ENCODE measurements at places on chromosomes 4 and X.

- no peak for DNase-seq
Observed at GRCh38 chr4:87416965-87417364, 5.4 kb upstream of the NUDT9 start.

GRCh38 chr4:163540977-163541376, 46.5 kb downstream of the TMA16 start:
- DNase-seq, result no peak

- no peak for DNase-seq
Observed at GRCh38 chr4:42401171-42401570, 3.9 kb downstream of the SHISA3 start.

GRCh38 chr4:25280210-25280609, 32.4 kb upstream of the ZCCHC4 start:
- DNase-seq, result no peak

GRCh38 chr4:1628892-1629698, 55.0 kb downstream of the FAM53A start:
- DNase-seq, result peak; percentile 48

DNA sequence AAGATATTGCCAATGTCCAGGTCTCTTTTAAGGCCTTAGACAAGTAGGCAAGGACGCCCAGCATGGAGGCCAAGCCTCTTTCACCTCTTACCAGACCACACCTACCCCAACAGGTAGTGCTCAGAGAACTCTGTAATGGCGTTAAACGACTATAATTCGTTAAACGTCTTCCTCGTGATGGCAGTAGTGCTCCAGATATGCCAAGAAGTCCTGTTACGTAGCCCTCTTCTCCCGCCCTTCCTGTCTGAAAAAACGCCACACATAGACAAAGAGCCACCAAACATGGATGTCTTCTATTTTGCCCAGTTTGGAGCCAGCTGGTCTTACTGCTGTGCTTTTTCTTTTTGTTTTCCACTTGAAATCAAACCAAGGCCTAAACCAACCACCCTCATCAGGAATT, 190.7 kb downstream of the OR13H1 start:
- DNase-seq, result no peak

- no peak for DNase-seq
Observed at GRCh38 chrX:38606821-38607220, 45.5 kb downstream of the TSPAN7 start.

GRCh38 chrX:11499076-11500044, 166.4 kb downstream of the ARHGAP6 start:
- DNase-seq, result no peak

DNA sequence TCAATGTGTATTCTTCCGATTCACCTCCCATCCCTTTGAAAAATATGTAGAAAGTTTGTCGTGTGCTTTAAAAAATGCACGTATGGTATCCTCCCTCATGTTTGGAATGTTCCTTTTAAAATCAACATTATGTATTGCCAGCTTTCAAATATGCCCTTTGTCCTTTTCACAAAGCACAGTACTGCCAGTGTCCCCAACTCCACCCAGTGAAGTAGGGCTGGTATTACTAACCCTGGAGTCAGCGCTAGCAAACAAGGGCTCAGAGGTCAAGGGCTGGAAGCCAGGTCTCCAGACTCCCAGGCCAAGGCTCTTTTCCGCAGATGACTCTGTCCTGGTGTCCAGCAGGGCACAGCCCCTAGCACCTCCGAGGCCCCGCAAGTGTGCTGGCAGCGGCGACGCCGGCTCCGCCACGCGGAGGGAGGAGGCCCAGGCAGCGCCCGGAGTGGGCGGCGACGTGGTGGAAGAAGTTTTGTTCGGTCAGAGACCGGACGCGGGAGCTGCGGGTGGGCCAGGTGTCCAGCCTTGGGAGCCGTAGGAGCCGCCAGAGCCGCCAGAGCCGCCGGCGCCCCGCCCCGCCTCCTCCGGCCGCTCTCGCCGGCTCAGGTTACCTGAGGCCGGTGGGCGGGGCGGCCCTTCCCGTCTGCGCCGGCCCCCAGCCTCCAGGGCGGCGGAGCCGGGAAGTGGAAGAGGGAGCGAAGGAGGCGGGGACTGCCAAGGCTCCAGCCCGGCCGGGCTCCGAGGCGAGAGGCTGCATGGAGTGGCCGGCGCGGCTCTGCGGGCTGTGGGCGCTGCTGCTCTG, at the start of gene IL13RA1:
Gene IL13RA1 (plus strand): TSS at position 720 of the 799 bp plus-strand sequence. CDS start 33 bp downstream, at position 753.
- no peak for DNase-seq

GRCh38 chrX:24377911-24378468, 17.6 kb downstream of the SUPT20HL1 start:
- no peak for DNase-seq

DNA sequence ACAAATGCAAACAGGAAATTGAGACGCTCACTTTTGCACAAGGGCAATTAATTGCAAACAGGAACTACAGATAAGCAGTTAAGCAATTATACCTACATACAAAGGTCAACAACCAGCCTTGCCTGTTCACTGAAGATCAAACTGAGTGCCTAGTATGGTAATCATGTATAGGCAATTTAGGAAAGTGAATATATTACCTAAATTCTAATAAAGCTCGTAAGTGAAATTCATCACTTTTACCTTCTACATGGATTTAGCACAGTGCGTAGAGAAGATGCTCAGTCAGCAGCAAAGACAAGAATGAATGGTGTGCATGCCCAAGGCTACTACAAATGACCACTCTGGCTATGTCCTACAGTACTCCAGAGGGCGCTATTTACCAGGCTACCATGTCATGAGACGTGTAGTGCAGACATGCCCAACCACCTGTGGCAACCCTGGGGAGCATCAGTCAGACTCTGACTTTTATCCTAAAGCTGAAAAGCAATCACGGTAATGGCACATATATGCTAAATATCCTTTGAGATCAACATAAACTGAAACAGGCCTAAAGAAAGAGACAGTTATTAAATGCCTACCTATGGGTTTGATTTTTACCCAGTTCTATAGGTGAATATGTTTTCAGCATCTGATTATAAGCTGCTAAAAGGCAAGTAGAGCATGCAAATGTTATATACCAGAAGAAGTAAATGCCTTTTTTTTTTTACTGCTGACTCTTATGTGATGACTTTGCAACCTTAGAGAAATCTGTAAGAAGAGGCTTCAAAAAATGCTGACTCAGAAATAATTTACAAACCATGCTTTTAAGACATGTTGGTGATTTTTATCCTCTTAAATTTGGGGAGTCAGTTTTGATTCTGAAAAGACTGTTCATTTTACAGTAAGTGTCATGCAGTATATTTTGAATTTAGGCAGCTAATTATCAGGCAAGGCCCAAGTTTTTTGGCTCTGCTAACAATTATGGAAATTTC, 178.0 kb downstream of the PPP3CA start:
- DNase-seq, result peak; percentile 6

GRCh38 chrX:74300869-74301268, 3.1 kb upstream of the ZCCHC13 start:
- no peak for DNase-seq

- no peak for DNase-seq
Observed at GRCh38 chrX:1488141-1488540, 35.4 kb upstream of the ASMTL start.

DNA sequence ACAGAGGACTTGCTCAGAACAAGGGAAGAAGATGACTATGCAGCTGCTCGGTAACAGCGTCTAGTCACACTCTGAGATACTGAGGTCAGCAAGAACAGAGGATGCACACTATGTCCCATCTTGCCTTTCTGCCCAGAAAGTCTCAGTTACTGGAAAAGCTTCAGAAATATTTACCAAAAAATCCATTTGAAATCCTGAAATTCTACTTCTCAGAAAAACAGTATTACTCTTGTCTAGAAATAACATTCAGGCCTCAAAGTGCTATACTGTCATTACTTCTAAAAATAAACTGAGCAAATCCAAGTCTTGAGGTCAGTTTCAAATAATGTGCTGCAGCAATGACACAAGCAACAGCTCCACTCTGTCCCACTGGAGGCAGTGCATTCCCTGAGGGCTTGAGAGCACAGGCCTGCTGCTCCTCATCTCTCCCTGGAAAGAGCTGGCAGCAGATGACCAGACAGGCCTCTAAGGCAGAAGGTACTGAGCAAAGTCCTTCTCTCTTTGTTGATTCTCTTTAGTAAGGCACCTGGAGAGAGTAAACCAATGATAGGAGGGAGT, 76.9 kb downstream of the CAMK2D start:
- no peak for DNase-seq
